CD4-positive, alpha-beta T cell (primary cell): ENCODE measurements at places on chromosomes 11 and 22. TPM values are rescaled to one million over a fixed set of nuclear protein-coding genes. Genes with fewer than 3 reads are reported as not detected.

DNA sequence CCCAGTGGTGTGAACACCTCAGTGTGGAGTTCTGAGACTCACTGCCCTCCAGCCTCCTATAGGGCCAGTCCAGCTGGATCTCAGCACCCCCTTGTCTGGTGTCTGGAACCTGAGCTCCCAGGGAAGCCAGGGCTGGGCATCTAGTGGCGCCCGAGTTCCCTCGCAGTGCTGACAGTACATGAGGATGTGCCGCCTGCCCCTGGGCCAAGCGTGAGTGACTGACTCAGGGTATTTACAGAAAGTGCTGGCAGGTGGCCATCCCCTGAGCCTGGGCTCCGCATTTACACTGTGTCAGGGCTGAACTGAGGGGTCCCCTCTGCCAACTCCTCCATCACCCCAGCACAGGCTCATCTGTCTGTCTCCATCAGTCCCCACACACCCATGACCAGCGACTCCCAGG lies 185.3 kb downstream of the BRD1 start:
- no peak for DNase-seq

The CYTH4 gene
- total RNA-seq, result 138 TPM

DNA sequence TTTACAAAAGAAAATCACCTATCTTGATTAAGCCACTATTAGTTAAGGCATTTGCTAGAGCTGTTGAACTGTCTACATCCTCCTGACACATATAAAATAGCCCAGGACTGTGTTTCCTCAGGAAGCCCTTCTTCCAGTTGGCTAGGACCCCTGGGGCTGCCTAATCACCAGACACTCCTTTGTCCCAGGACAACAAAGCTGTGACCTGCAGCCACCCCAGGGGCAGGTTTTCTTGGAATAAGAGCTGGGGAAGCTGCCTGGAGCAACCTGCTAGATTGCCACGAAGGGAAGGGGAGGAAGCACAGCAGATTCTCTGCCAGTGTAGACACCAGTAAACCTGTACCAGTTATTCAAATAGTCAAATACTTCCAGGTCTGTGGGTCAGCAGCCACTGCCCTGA lies 17.6 kb downstream of the CHST1 start:
- DNase-seq, result no peak

The C2CD3 gene
- 35.1 TPM for total RNA-seq

The ARSA gene
- 52.3 TPM for total RNA-seq

DNA sequence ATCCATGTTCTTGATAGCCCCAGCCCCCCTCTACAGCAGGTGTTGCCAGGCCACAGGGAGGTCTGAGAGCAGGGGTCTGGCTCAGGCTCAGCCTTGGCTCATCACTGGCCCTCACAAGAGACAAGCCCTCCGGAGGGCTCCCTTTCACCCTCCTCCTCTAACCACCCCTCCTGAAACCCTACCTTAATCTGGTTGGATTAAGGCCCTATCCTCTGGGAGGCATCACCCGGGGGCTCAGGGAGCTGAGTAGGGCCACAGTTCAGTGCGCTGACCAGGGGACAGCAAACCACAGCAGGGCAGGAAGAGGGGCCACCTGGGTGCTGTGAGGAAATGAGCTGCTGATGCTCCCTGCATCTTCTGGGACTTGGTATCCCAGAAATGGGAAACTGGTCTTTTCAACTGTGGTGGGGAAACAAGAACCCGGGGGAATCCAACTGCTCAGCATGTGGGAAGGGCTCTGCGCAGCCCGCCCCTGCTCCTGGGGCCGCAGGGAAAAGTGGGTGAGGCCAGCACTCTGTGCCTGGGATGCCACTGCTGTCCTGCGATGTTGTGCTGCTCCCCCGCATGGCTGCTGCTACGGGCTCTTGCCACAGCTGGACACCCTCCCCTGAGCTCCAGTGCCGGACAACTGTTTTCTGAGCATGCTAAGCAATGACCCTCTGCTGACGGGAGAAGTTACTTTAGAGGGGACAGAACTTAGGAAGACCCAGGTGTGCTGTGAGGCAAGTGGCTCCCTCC lies 17.5 kb downstream of the ADORA2A start:
- DNase-seq, result no peak

- no peak for DNase-seq
Observed at GRCh38 chr11:12691473-12691872, 17.3 kb downstream of the TEAD1 start.

GRCh38 chr11:44351898-44352498 lies 42.1 kb upstream of the ALX4 start:
- no peak for DNase-seq

The FXYD6 gene
- not detected for total RNA-seq

The HOATZ gene
- not detected for total RNA-seq

- DNase-seq, result no peak
Observed at GRCh38 chr11:59614277-59615119, 1.1 kb downstream of the OSBP start.

- no peak for DNase-seq
Observed at GRCh38 chr11:45877845-45878244, 7.6 kb upstream of the MAPK8IP1 start.
